CD4-positive, alpha-beta T cell treated with Interleukin-15 for 4 hours (primary cell): ENCODE measurements at places on chromosomes 5 and 9.

DNA sequence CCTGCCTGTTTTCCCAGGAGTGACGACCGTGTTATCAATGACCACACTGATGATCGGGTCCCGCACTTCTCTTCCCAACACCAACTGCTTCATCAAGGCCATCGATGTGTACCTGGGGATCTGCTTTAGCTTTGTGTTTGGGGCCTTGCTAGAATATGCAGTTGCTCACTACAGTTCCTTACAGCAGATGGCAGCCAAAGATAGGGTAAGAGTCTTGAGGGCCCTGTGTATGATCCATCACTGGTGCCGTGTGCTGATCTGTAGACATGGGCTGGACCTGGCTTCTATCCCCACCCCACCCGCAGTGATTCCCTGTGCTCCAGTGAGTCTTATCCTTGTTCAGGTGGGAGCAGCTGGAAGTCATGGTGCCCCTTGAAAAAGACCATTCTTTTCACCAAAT, 26.0 kb downstream of the GABRP start:
- DNase-seq, result no peak

- DNase-seq, result peak; percentile 57
These were observed 47.0 kb upstream of the PLIN2 start for GRCh38 chr9:19174127-19174912.

GRCh38 chr9:136046554-136046920, 48.6 kb downstream of the NACC2 start:
- DNase-seq, result no peak

DNA sequence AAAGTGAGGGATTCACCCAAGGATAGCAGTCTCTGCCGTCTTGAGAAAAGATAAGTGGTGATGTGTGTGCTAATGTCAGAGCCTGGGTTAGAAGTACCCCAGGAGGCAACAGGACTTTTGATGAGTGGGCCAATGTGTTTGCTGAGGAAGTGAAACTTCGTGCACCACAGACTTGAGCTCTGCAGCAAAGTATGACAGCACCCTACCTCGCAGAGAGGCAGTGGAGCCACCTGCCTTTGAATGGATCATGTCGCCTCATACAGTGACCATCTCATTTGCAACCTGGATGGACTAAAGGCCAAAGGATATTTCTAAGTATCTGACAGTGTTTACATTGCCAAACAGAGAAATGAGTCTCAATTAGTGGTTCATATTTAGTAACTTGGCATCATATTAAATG, 593.9 kb upstream of the GRAMD2B start:
- DNase-seq, result no peak

GRCh38 chr5:66839636-66840185, 243.5 kb downstream of the MAST4 start:
- no peak for DNase-seq

DNA sequence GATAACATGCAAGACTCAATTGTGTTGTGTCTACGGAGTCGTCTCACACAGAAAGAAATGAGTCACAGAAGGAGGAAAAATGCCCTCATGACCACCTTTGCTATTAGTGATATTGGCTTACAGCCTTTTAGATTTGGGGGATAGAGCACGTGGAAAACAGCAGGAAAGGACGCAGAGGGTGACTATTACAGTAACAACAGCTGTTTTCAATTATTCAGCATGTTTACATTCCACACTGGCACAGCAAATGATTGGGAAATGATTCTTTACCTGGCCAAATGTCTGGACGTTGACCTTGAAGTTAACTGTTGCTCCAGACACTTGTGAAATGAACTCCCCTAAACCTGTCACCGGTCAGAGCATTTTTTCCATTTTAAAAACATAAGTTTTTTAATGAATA, 46.8 kb downstream of the APTX start:
- DNase-seq, result no peak

GRCh38 chr9:71607461-71607881, 160.8 kb downstream of the CEMIP2 start:
- DNase-seq, result no peak

GRCh38 chr5:27377626-27378025, 339.2 kb upstream of the CDH9 start:
- DNase-seq, result no peak

DNA sequence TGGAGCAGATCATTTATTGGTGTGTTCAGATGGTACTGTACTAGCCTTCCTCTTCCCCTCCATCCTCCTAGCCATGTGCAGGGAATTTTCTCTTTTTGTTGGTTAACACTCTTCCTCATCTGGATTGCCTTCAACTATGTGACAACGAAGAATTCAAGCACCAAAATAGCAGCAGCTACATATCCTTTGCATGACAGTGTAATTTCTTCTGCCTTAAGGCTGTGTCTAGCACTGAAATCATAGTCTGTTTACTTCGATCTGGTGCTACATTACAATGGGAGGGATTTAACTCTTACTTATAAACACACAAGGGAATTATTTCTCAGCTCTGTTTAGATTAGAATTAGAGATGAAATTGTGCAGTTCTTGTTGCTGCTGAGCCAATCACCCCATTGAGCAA, 260.4 kb downstream of the ARL15 start:
- DNase-seq, result no peak

GRCh38 chr5:179759581-179760551, 27.2 kb downstream of the MAML1 start:
- DNase-seq, result peak; percentile 12

DNA sequence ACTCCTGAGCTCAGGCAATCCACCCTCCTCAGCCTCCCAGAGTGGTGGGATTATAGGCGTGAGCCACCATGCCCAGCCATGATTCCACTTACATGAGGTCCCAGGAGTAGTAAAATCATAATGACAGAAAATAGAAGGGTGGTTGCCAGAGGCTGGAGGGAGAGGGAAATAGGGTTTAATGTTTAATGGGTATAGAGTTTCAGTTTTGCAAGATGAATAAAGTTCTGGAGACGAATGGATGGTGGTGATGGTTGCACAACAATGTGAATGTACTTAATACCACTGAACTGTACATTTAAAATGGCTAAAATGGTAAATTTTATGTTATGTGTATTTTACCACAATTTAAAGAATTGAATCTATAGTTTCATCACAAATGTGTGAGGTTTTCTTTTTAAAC, 146.5 kb upstream of the ABCA1 start:
- DNase-seq, result no peak

DNA sequence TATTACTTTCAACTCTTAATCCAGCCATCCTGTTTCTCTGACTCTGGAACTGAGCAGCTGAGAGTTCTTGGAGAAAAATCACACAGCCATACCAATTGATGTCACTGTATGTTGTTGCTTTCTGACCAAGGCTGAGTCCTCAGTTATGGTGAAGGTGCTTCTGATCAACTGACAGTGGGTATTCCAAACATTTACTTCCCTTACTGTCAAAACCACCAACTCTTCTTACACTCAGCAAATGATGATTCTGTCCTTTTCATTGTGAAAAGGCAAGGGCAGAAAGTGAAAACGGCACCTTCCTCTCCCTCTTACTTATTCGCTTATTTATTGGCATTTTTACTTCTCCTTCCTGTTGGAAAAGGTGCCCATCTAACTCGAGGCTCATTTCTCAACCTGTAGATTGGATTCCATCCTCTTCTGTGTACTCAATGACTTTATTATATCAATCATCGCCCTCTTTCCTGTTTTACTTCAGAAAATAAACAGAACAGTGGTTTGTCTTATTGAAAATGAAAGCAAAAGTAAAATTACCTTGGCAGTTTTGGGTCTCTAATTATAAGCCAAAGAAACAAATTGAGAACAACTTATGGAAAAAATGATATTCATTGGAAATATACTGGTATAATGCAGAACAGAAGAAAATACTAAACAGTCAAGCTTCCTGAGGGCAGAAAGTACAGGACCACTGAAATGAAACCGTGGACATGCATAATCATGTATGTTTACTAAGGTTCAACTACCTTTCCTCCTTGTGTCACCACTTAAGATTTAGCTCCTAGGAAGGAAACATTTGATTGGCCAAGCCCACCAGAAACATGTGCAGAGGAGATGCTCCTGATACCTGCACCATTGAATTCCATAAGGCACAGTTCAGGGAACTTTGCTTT, 104.5 kb upstream of the CHD1 start:
- peak; percentile 20 for DNase-seq

GRCh38 chr5:82985763-82986162, 91.4 kb downstream of the TMEM167A start:
- no peak for DNase-seq

DNA sequence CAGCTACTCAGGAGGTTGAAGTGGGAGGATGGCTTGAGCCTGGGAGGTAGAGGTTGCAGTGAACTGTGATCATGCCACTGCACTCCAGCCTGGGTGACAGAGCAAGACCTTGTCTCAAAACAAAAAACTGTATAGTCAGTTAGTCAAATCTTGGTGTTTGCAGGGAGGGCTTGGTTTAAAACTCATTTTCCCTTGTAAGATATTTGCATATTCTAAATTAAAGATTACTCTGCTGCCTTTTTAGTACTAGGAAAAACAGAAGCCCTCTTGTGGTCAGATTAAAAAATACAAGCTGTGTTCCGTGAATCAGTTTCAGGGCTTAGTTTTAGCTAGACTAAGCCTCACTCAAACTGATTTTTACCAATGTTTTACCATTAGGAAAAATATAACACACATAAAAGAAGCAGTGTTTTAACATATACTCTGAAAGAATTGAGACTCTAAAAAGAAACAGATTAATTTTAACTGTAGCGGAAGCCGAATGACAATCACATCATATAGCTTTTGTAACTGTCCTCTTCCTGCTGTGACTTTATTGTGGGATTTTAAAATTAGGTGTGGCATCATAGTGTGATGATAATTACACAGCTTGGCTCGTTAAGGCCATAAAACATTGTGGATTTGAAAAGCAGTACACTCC, 84.9 kb upstream of the BASP1 start:
- DNase-seq, result no peak

DNA sequence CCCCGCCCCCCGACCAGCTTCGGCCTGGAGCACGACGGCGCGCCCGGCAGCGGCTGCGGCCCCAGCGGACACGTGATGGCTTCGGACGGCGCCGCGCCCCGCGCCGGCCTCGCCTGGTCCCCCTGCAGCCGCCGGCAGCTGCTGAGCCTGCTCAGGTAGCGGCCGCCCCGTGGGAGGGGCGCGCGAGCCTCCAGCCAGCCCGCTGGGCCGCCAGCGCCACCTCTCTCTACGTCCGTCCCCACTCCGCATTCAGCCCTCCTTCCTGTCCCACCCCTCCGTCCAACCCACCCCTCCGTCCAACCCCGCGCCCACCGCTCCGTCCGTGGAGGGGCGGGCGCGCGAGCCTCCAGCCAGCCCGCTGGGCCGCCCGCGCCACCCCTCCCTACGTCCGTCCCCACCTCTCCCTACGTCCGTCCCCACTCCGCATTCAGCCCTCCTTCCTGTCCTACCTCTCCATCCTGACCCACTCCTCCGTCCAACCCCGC, 6.5 kb downstream of the ADAMTS13 start:
- no peak for DNase-seq

DNA sequence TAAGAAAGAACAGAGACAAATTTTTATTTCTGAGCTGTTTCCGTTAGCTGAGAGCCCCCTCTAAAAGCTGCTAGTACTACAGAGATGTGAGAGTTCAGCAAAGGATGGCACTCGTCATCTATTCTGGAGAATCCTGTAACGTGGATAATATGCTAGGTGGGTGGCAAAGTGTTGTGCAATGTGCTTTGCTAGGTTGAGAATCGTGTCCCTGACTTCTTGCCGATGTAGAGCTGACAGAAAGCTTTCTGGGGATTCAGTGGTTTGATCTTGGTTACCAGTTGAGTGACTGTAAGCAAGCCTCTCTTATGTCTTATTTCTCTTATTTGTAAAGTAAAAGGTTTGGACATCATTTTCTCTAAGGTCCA, 298.3 kb upstream of the ACTBL2 start:
- no peak for DNase-seq

DNA sequence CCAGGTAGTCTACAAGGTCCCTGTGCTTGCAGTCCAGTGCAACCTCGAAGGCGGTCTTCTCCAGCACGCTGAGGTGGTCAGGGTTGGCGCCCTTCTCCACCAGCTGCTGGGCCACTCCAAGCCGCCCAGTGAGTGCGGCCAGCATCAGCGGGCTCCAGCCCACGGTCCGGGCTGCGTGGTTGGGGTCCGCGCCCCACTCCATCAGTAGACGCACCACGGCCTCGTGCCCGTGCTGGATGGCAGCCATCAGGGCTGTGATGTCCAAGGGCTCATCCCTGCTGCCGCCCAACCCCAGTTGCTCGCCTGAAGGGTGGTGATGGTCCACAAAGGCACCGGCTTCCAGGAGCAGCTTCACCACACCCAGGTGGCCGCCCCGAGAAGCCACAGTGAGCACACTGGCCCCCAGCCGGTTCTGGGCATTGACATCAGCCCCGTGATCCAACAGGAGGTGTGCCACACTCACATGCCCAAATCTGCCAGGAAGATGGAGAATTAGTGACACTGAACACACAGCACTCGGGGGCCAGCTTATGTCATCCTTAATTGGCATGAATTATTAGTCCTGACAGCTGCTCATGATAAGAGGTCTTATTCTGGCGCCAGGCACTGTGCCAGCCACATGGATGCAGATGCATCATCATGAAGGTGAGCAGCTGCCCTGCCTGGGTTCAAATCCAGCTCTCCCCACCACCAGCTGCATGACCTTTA, 6.1 kb downstream of the ANKS6 start:
- no peak for DNase-seq

DNA sequence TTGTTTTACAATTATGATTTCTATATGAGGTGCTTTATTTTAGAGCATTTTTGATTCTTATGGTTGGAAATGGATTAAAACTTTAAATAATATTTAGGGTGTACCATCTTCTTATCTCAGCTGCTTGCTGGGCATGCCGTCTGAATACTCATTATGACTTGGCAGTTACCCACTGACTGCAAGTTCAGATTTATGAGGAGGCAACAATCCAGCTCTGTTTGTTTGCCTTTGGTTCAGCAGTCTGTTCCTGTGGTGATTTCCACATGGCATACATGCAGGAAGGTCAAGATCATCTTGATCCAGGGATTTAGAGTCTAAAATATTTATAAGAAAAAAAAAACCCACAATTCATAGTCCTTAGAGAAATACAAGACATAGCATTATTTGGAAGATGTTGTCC, 1254.5 kb upstream of the NUDT12 start:
- DNase-seq, result no peak
